ENCODE measurements at places on chromosomes 6 and 20.

- no peak for DNase-seq
These were observed 12.5 kb upstream of the TMEM242 start for GRCh38 chr6:157335829-157336228.

DNA sequence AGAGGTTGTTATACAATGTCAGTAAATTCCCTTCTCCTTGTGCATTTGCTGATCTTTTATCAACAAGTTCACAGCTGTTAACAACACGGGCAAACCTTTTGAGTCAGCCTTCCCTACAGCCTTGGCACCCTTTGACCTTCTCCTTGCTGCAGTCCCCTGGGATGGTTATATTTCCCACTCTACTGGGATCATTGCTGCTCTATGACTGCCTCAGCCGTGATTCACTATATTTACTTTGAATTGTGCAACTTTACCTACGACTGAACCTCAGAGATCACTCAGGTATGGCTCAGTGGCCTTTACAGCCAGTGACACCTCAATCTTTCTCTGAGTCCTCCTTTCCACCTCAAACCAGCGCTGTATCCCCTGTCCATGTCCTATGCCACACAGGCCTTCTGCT is 1293.3 kb downstream of the EPHA7 start:
- DNase-seq = no peak

DNA sequence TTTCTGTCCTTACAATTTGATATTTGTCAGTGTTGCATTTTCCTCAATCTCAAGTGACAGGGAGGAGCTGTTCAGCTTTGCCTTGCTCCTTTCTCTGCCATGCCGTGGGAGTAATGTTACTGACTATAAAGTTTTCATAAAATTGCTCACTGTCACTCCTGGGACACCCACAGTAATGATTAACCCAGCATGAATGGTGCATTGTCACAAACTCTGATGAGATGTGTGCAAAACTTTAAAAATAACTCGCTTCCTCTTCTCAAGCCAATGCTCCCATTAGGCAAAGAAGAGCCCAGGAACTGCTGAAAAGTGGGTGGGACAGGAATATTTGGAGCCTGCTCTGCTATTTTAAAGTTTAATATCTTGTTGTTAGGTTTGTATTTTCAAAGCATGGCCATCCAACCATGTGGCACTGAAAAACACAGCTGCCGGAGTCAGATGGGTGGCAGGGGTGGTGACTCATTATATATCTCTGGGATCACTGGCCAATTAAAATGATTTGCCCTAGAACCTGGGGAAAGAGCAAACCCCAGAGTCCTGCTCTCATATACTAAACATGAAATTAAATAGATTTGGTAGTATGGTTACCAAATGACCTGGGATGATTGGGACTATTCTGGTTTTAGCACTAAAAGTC is 260.1 kb downstream of the BTBD3 start:
- peak; percentile 39 for DNase-seq

DNA sequence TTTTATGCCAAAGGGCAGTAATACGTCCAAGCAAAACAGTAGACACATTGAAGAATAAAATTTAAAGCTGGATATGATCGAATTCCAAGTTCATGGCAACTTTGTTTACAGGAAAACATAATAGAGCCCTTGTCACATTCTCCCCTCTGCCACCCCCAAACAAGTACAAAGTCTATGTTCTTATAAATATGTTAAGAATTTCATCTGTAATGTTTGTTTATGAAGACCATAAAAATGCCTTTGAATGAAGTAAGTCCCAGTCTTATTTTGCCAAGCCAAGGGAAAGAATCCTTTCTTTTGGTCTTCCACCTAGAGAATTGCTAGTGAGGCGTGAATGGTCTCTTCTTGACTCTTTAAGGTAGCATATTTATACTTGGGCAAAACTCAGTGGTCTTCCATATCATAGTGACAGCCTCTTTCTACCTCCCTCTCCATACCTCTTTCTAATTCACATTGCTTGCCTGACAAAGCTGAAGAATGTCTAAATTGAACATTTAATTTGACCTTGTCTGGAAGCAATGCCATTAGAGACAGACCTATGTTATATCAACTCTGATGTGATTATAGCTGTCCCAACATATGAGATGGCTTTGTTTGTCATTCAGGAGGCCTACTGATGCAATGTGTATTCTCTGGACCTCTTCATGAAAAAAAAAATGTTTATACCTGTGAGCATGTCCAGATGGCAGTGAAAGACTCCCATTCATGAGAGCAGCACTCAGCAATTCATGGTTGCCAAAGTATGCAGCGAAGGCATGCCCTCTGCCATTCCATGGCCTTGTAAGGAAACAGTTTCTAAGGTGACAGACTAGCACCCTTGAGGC is 70.6 kb upstream of the CCN2 start:
- no peak for DNase-seq

GRCh38 chr20:48621376-48622078 is 206.3 kb downstream of the PREX1 start:
- no peak for DNase-seq
